Stimulated activated CD4-positive, alpha-beta T cell treated with anti-CD3 and anti-CD28 coated beads, Interleukin-2, amount 100 ng/mL, for 48 hours (primary cell): ENCODE measurements at places on chromosomes 5 and 9.

- DNase-seq, result no peak
Measured at GRCh38 chr9:16112116-16112515, 559.3 kb downstream of the CCDC171 start.

GRCh38 chr5:134794082-134794481, 35.5 kb downstream of the DDX46 start:
- DNase-seq, result no peak

DNA sequence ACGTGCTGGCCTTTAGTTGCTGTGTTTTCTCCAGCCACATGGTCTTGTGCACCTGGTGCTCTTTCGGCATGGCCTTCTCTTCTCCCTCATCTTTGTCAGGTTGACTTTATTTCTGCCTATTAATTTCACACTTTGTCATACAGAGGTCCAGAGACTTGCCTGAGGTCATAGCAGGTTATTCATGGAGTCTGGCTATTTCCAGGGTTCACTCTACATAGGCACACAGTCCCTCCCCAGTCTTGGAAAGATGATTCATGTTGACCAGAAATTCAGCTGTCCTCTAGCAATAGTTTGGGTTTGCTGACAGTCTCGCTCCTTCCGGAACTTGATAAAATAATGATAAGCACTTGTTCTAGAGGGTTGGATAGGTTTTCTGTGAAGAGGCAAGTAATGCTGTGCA, 81.6 kb downstream of the ARHGAP26 start:
- no peak for DNase-seq

DNA sequence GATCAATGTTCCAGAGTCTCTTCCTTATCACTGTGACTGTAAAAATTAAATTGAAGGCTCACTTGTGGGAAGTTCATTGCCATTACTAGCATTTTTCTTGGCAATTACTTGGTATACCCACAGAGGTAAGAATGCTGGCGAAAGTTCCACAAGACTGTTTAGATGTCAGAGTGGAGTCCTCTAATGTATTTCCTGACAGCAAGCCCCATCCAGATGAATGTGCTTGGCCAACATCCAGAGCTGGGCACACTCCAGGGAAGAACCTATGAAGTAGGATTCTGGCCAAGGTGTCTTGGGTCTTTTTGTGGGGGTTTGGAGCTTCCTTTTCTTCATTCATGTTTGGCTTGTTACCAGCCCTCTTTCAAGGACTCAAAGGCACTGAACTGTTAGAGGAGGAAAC, 473.6 kb downstream of the DMAC1 start:
- no peak for DNase-seq

DNA sequence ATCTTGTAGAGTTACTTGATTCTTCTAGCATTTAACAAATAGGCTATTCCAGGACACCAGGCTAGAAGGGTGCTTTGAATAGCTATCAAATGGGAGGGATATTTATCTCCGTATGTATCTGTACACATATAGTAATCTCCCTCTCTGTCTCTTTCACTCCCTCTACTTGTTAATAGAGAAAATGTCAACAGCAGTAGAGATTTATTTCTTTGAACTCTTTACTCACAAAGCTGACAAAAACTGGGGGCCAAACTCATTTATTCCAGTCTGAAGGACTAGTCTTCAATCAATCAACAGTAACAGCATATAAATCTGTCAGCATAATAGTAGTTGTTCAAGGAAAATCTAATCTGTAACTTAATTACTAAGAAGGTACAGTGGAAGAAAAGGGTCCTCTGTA, 78.2 kb upstream of the FER start:
- DNase-seq, result no peak

DNA sequence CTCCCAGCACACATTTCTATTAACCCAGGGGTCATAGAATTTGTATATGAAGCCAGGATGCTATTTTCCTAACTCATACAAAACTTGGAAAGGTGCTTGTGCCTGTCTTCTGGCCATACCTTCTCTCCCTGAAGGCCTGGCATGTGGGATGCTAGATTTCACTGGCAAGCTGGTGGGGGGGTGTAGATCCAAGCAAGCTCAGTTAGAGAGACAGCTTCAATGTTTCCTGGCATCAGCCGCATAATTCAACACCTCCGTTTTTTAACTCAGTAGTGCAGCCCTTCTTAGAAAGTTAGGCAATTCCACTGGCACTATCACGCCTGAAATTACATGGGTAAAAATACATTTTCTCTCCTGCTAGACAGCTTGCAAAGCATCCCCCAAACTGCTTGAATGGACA, 51.8 kb downstream of the MEGF10 start:
- DNase-seq, result no peak

GRCh38 chr5:98424681-98425450, 348.6 kb upstream of the RGMB start:
- no peak for DNase-seq

- no peak for DNase-seq
Measured at GRCh38 chr9:3235497-3235896, 290.3 kb downstream of the RFX3 start.

- DNase-seq, result no peak
Measured at GRCh38 chr5:126852841-126853271, 75.9 kb downstream of the LMNB1 start.
